ENCODE measurements at places on chromosomes 5 and 9.

GRCh38 chr5:179973391-179973790, 65.7 kb upstream of the TBC1D9B start:
- peaks cover 5% of the 10 kb centered on the region for H3K36me3 ChIP-seq
- H3K4me1 ChIP-seq: no peaks in the 10 kb centered on the region
- H3K27me3 ChIP-seq: peaks cover 3% of the 10 kb centered on the region
- DNase-seq: no peak

- no peak for DNase-seq
- H3K27me3 ChIP-seq: peaks cover 23% of the 10 kb centered on the region
- no peak overlapping the region for H3K4me3 ChIP-seq
These were observed 122.8 kb upstream of the PITX1 start for GRCh38 chr5:135156715-135157404.

GRCh38 chr5:139415221-139415861, 11.5 kb upstream of the SPATA24 start:
- H3K4me1 ChIP-seq: peaks cover 24% of the 10 kb centered on the region
- no peak overlapping the region for H3K27ac ChIP-seq
- no peak for DNase-seq
- no peak overlapping the region for H3K4me3 ChIP-seq

- no peaks in the 10 kb centered on the region for H3K4me1 ChIP-seq
- H3K27ac ChIP-seq: no peak overlapping the region
- DNase-seq: no peak
- peaks cover 1% of the 10 kb centered on the region for H3K27me3 ChIP-seq
- H3K4me3 ChIP-seq: peak overlapping the region; percentile 58
These were observed 12.7 kb downstream of the C9orf153 start for GRCh38 chr9:86246752-86247161.

DNA sequence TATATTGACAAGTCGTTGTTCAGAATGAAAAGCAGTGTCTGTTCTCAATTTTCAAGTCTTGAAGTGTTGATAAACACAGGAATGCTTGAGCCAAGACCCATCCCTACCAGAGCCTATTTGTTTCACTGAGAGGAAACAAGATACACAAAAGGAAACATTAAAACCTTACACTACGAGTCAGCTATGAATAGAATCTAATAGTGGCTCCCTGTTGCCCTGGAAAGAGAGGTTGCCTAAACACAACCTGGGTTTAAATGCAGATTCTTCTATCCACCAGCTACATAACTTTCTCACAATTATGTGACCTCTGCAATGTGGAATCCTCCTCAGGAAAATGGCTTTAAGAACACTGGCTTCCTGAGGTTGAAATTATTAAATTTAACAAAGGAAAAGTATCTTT, 29.1 kb upstream of the BNC2 start:
- peak; percentile 30 for DNase-seq
- no peaks in the 10 kb centered on the region for H3K36me3 ChIP-seq
- no peak overlapping the region for H3K4me3 ChIP-seq
- H3K4me1 ChIP-seq: peaks cover 18% of the 10 kb centered on the region
- peaks cover 4% of the 10 kb centered on the region for H3K27me3 ChIP-seq

- H3K4me3 ChIP-seq: no peak overlapping the region
- no peak for DNase-seq
- no peaks in the 10 kb centered on the region for H3K36me3 ChIP-seq
- H3K27ac ChIP-seq: no peak overlapping the region
- H3K27me3 ChIP-seq: no peaks in the 10 kb centered on the region
These were observed 461.0 kb downstream of the NR2F1-AS1 start for GRCh38 chr5:93120051-93120450.

DNA sequence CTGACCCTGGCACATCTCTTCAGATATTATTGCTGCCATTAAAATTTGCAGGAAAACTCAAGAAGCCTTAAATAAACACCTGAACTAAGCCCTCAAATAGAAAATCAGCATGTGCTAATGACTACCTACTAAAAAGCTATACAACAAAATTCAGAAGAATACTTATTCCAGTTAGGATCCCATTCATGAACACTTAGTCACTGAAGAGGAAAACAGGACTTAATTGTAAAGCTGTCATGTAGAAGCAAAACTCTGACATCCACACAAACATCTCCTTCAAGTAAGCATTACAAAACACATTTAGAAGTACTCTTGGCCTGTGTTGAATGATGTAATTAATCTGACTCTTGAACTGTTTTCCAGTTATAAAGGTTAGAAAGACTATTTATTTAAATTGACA, 19.9 kb downstream of the ELL2 start:
- H3K36me3 ChIP-seq: peaks cover 63% of the 10 kb centered on the region
- peak overlapping the region; percentile 44 for H3K4me3 ChIP-seq

- peak overlapping the region; percentile 76 for H3K27ac ChIP-seq
- peaks cover 29% of the 10 kb centered on the region for H3K4me1 ChIP-seq
- peaks cover 2% of the 10 kb centered on the region for H3K27me3 ChIP-seq
These were observed 76.1 kb downstream of the C9orf50 start for GRCh38 chr9:129544761-129545160.

DNA sequence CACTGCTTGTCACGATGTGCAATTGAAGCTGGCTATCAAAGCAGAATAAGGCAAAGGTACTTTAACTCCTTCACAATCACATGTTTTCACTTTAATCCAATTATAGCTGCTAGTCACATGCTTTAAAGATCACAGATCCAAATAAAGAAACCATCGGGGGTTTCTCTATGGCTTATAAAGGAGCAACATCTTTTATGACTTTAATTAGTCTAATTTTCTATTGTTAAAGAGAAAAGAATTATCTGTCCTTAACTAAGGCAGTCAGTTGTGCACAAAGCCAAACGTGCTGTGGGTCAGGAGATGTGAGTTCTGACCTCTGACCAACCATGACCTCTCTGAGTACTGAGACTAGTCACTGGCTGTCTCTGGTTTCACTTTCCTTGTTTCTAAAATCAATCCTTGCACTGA, 561.1 kb downstream of the RAB3C start:
- no peaks in the 10 kb centered on the region for H3K36me3 ChIP-seq
- no peak overlapping the region for H3K4me3 ChIP-seq
- no peak for DNase-seq
- no peak overlapping the region for H3K27ac ChIP-seq
- no peaks in the 10 kb centered on the region for H3K4me1 ChIP-seq
- H3K27me3 ChIP-seq: peaks cover 15% of the 10 kb centered on the region

- no peak overlapping the region for H3K4me3 ChIP-seq
- no peak for DNase-seq
- peaks cover 4% of the 10 kb centered on the region for H3K27me3 ChIP-seq
- H3K36me3 ChIP-seq: no peaks in the 10 kb centered on the region
These were observed 35.3 kb downstream of the EQTN start for GRCh38 chr9:27261517-27262211.

- no peaks in the 10 kb centered on the region for H3K27me3 ChIP-seq
- H3K36me3 ChIP-seq: no peaks in the 10 kb centered on the region
- no peak for DNase-seq
- no peaks in the 10 kb centered on the region for H3K4me1 ChIP-seq
- H3K4me3 ChIP-seq: no peak overlapping the region
- no peak overlapping the region for H3K27ac ChIP-seq
These were observed 224.5 kb downstream of the GADD45G start for GRCh38 chr9:89829346-89829745.

- no peak overlapping the region for H3K27ac ChIP-seq
- no peaks in the 10 kb centered on the region for H3K36me3 ChIP-seq
- no peaks in the 10 kb centered on the region for H3K27me3 ChIP-seq
- H3K4me1 ChIP-seq: no peaks in the 10 kb centered on the region
- no peak overlapping the region for H3K4me3 ChIP-seq
These were observed 10.4 kb upstream of the APTX start for GRCh38 chr9:33011831-33012230.

DNA sequence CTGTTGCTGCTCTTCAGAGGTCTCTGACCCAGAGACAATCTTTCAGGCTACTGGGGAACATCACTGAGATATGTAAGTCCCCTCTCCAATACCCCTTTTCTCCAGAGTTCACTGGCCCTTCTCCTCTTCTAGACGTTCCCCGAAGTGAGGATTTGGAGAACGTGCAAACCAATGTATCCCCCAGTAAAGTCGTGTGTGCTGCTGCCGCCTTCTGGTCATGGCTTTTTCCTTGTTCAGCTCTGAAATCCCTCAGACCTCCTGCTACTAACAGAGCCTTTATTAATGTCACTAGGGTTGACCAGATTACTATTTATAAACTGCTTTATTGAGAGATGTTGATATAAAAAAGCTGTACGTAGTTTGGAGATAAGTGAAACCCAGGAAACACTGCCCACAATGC, 1028.6 kb downstream of the CDH9 start:
- H3K36me3 ChIP-seq: no peaks in the 10 kb centered on the region
- H3K27me3 ChIP-seq: no peaks in the 10 kb centered on the region
- H3K4me1 ChIP-seq: no peaks in the 10 kb centered on the region
- no peak for DNase-seq

DNA sequence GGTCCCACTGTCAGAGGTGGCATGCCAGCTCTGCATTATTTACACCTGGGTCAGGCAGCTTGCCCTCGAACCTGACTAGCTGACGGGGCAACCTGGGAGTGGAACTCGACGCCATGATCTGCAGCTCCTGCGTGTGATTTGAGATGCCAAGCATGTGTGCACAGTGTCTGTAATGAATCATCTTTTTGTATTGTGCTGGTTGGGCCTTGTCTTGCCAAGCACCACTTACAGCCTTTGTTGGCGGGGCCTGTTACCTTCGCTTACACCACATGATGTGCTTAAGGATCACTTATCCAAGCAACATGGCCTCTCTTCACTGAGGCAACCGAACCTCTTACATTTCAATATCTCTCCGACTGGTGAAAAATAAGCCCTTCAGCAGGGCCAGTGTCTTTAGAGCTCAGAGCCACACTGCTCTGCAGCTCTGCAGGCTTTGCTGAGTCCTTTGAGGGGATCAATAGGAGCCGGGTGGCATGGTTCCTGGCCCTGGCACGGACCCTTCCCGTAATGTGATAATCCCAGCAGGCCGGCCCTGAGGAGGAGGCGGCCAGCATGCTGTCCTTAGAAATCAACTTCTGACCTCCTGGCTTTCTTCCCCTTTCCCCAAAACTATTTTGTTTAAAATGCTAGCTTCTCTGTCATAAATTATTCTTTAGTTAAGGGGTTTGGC, 297.7 kb upstream of the CD180 start:
- no peak overlapping the region for H3K27ac ChIP-seq
- H3K4me3 ChIP-seq: no peak overlapping the region
- no peaks in the 10 kb centered on the region for H3K36me3 ChIP-seq
- no peaks in the 10 kb centered on the region for H3K4me1 ChIP-seq
- H3K27me3 ChIP-seq: no peaks in the 10 kb centered on the region

GRCh38 chr5:108124596-108124995, 257.3 kb downstream of the FBXL17 start:
- no peak overlapping the region for H3K4me3 ChIP-seq
- H3K27ac ChIP-seq: no peak overlapping the region
- no peaks in the 10 kb centered on the region for H3K36me3 ChIP-seq

DNA sequence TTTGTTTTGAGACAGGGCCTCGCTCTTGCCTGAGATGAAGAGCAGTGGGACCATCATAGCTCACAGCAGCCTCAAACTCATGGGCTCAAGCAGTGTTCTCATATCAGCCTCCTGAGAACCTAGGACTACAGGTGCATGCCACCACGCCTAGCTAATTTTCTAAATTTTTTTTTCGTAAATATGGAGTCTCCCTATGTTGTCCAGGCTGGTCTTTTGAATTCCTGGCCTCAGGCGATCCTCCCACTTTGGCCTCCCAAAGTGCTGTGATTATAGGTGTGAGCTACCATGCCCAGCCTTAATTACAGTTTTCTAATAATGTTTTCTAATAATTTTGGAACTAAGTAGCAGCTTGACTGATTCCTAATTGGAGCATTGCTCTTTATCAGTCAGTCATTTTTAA, 15.1 kb downstream of the GAPVD1 start:
- peaks cover 4% of the 10 kb centered on the region for H3K36me3 ChIP-seq
- H3K4me3 ChIP-seq: no peak overlapping the region
- H3K4me1 ChIP-seq: peaks cover 15% of the 10 kb centered on the region
- no peak for DNase-seq
- no peak overlapping the region for H3K27ac ChIP-seq

- H3K36me3 ChIP-seq: peaks cover 11% of the 10 kb centered on the region
- peaks cover 7% of the 10 kb centered on the region for H3K4me1 ChIP-seq
- no peak for DNase-seq
- no peaks in the 10 kb centered on the region for H3K27me3 ChIP-seq
- no peak overlapping the region for H3K27ac ChIP-seq
- H3K4me3 ChIP-seq: no peak overlapping the region
These were observed 101.7 kb downstream of the LMNB1 start for GRCh38 chr5:126878634-126879033.

DNA sequence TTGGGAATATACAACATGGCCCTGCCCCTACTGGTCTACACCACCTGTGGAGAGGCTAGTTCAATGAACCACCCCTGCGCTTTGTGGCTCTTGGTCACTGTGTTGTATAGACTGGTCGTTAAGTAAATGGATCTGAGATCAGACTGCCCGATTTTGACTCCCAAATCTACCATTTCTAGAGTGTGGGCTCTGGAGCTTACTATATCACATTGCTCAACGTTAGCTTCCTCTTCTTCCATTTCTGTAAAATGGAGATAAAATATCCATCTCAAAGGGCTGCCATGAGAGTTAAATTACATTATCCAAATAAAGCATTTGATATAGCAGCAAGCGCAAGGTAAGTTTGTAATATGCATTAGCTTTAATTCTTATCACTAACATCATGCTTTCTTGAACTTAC, 52.7 kb upstream of the IFNK start:
- DNase-seq: no peak
- no peaks in the 10 kb centered on the region for H3K4me1 ChIP-seq
- H3K4me3 ChIP-seq: no peak overlapping the region

DNA sequence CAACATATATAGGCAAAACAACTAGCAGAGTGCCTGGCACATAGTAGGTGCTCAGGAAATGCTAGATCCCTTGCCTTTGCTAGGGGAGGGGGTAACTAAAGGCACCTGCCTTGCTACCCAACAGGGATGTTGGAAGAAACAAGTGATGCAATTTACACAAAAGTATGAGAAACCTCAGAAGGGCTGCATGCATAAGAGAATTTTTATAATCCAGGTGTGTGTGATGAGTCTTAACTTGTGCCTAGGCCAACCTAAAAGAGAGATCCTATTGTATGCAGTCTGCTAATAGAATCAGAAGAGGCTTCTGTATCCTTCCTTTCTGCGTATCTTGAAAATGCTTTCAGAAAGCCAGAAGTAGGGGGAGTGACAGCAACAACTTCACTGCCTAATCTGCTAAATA, 135.9 kb downstream of the SLIT3 start:
- no peak for DNase-seq
- peaks cover 6% of the 10 kb centered on the region for H3K36me3 ChIP-seq
- H3K4me3 ChIP-seq: no peak overlapping the region

All from HFFc6 (cell line).